ENCODE measurements at places on chromosomes 16 and 17.

GRCh38 chr16:8569650-8570346 lies 20.5 kb downstream of the TMEM114 start:
- DNase-seq = no peak

GRCh38 chr17:9456330-9456729 lies 119.3 kb downstream of the STX8 start:
- DNase-seq = no peak

GRCh38 chr17:20033415-20033814 lies 24.3 kb downstream of the SPECC1 start:
- DNase-seq = no peak

DNA sequence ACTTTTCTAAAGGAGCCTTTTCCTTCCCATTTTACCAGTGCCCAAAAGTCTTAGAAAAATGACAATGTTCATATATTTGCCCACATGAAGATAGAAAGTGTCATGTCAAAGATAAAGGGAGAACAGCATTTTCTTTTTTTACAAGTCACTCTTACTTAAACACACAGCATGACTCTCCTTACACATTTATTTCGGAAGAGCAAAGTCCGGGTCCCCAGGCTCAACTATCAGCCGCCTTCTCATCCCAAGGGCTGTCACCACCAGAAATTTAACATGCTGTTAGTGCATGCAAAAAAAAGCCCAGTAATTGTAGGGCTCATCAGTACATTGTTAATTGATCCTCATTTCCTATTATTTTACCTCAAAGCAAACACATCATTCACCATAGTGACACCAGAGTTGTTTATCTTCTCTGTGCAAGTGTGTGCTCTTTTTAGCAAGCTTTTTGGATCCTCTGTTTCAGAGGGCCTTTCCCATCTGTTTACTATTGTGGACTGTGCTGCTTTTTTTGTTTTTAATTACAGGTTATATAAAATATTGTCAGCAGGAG lies 560.3 kb downstream of the WWOX start:
- no peak for DNase-seq

DNA sequence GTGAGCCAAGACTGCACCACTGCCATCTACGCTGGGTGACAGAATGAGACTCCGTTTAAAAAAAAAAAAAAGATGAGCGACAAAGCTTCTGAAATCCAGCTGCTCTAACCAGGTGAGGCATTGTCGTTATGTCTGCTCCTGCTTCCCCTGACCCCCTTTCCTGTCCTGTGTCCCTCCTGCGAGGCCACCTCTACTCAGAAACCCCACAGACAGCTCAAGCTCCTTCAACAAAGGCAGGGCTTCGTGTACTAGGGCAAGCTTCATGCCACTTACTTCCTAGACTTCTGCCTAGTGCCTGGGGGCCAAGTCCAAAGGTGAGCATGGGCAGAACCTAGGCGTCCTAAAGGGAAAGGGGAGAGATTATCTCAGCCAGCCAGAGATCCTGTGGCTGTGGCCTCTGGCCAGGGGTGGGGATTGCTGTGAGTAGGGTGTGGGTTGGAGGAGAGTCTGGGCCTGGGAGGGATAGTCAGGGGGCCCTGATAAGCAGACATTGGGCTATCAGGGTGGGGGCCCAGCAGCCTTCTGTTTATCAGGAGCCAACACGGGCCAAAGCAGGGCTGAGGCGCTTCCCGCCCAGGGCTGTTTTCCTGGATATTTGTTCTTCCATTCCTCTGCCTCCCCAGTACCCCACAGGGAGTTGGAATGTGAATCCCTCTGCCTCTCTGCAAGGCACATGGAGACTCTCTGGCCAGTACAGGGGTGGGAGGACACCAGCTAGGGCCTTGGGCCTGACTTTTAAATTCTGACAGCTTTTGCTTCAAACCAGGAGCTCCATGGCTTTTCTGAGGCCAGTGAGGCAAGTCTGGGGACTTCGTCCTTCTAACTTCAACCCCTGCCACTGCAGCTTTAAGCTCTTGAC lies 10.4 kb downstream of the ERAL1 start:
- DNase-seq = no peak

DNA sequence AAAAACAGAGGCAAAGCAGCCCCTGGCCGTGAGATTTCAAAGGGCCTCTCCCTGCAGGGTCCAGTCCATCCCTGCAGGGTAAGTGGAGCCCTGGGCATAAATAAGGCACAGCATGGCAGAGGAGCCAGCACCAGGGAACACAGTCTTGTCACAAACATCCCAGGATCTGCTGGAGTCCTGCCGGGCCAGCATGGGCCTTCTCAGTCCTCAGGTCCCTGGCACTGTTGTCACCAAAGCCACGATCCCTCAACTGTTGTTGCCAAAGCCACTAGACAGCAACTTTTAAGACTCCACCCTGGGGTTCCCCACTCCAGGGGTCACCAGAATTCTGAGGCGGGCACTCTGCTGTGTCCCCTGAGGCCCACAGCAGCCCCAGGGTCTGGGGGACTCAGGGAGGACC lies 47.8 kb upstream of the BAHCC1 start:
- DNase-seq = no peak

DNA sequence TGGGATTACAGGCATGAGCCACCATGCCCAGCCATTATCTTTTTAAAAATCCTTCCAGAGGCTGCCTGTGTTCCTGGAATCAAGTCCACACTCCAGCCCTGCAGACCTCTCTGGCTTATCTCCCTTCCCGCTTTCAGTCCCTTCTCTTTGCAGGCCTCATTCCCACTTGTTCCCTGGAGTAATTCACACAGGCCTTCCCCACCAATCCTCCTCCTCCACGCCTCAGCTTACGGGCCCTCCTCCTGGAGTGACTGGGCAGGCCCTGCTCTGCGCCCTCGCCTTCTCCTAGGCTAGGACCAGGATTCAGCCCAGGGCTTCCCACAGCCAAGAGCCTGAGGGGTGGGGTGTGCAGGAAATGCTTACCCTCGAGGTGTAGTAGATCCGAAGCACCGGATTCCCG lies 2.8 kb downstream of the CDIPT start:
- no peak for DNase-seq

DNA sequence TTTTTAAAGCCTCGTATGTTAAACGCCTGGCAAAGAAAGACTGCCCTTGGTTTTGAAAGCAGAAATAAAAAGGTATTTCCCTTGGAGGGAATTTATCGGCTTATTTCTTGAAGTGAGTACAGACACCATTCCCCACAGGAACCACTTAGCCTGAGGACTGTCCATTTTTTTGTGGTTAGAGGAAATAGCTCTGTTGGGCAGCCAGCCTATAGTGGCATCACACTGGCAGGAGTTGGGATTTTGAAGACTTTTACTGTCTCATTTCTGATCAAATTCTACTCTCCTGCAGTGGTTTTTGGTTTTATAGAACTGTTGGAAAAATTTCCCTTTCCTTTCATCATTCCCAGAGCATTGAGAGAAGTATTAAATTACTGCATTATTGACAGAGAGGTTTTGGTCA lies 34.1 kb upstream of the CDC6 start:
- DNase-seq = no peak

- no peak for DNase-seq
These were observed 50.7 kb downstream of the GNA13 start for GRCh38 chr17:65005858-65006257.
